ENCODE measurements at places on chromosomes 7 and 10. TPM values are rescaled to one million over a fixed set of nuclear protein-coding genes. Genes with fewer than 3 reads are reported as not detected.

DNA sequence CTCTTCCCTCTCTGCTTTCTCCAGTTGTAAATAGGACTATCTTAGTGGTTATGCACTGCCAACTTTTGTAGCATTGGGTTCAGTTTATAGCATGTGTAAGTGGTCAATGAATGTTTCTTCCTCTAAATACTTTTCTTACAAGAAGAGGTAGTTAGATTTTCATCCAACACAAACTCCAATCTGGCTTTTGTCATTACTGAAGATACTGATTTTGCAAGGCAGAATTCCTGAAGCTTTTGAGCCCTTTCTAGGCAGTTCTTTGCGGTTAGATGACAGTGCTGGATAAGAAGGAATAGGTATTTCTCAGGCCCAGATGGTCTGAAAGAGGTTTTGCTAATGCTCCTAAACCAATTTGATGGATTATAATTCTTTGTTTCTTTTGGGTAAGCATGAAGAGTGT lies 60.5 kb downstream of the BICC1 start:
- no peak overlapping the region for H3K4me3 ChIP-seq
- no peaks in the 10 kb centered on the region for H3K27me3 ChIP-seq
- DNase-seq, result no peak
- no peak overlapping the region for H3K27ac ChIP-seq

GRCh38 chr10:44647473-44647872 lies 262.6 kb upstream of the CXCL12 start:
- H3K36me3 ChIP-seq, result no peaks in the 10 kb centered on the region
- H3K4me1 ChIP-seq, result peaks cover 13% of the 10 kb centered on the region
- no peaks in the 10 kb centered on the region for H3K27me3 ChIP-seq
- no peak for DNase-seq

- no peaks in the 10 kb centered on the region for H3K36me3 ChIP-seq
- no peak overlapping the region for H3K4me3 ChIP-seq
- no peaks in the 10 kb centered on the region for H3K4me1 ChIP-seq
- H3K27me3 ChIP-seq, result no peaks in the 10 kb centered on the region
- no peak for DNase-seq
These were observed 314.6 kb downstream of the FRMD4A start for GRCh38 chr10:14016011-14016536.

The MYO1G gene
- 0.61 TPM for total RNA-seq

GRCh38 chr7:5270788-5271187 lies 12.0 kb upstream of the SLC29A4 start:
- DNase-seq, result no peak
- no peak overlapping the region for H3K27ac ChIP-seq
- H3K27me3 ChIP-seq, result no peaks in the 10 kb centered on the region
- no peaks in the 10 kb centered on the region for H3K36me3 ChIP-seq
- no peak overlapping the region for H3K4me3 ChIP-seq

- no peak overlapping the region for H3K4me3 ChIP-seq
- no peaks in the 10 kb centered on the region for H3K36me3 ChIP-seq
- no peak for DNase-seq
- H3K4me1 ChIP-seq, result peaks cover 2% of the 10 kb centered on the region
These were observed 37.1 kb downstream of the MXI1 start for GRCh38 chr10:110244550-110244949.

The HSPB1 gene
- 503 TPM for total RNA-seq

DNA sequence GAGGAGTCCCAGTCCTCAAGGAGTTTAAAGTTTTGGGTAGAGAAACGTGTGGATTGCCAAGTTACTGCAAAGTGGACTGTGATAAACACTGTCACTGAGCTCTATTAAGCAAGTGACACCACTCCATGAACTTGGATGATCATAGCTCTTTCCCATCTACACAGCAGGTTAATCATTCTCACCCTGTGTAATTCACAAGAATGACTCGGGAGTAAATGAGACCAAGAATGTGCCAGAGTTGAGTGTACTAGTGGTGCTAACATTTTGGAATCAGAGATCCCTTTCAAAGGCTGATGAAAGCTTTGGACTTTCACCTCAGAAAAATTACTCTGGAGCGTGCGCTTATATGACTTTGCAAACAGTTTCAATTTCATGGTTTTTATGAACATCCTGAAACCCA lies 80.8 kb downstream of the RBM20 start:
- no peak overlapping the region for H3K27ac ChIP-seq
- H3K27me3 ChIP-seq, result no peaks in the 10 kb centered on the region
- no peak for DNase-seq

DNA sequence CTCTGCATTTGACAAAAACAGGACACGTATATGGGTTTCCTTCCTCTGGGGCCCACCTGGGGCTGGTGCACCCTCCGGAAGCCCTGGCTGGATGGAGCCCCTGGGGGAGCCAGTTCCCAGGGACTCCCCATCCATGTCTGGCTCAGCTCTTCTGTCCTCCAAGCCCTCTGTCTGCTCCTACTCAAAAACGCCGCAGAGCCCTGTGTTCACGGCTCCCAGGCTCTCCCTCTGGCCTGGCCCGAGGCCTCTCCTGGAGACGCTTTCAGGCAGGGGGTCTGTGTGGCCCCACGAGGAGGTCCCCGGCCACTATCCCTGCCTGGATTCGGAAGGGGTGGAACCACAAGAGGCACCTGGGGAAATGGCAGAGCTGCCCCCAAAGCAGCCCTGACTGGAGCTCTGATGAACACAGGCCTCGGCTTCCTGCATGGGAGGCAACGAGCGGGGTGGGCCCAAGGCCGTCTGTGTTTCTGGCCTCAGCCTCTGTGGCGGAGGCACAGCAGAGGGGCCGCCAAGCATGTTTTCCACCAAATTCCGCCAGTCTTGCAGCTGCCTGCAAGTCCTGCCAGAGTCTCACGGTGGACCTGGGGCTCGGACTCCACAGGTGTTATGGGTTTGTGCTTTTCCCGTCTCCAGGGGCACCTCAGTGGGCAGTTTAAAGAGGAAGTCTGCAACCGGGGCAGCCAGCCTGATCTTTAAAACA lies 22.6 kb upstream of the INPP5A start:
- no peaks in the 10 kb centered on the region for H3K27me3 ChIP-seq
- no peak overlapping the region for H3K4me3 ChIP-seq
- H3K36me3 ChIP-seq, result no peaks in the 10 kb centered on the region

The HMX2 gene
- not detected for total RNA-seq

Data from ovary (tissue), 10 donors.